ENCODE measurements at places on chromosomes 16 and 17.

GRCh38 chr16:22207715-22208360, 1.8 kb downstream of the EEF2K start:
- no peak for DNase-seq

GRCh38 chr17:64920026-64920418, 744 bp upstream of the LRRC37A3 start:
- no peak for DNase-seq

- DNase-seq: no peak
Observed at GRCh38 chr16:66473654-66474519, 46.8 kb downstream of the BEAN1 start.

- DNase-seq: no peak
Observed at GRCh38 chr16:14110728-14111251, 39.7 kb downstream of the MRTFB start.

GRCh38 chr17:83186226-83186625, 106.8 kb downstream of the METRNL start:
- DNase-seq: no peak
